NCI-H1930 (cell line): ENCODE measurements at places on chromosomes 5 and 9.

- no peak for DNase-seq
Measured at GRCh38 chr5:85334-85995, 6.5 kb upstream of the PLEKHG4B start.

GRCh38 chr5:89374144-89374784 lies 491.3 kb upstream of the MEF2C start:
- DNase-seq: peak; percentile 83

GRCh38 chr5:160363660-160364395 lies 6.6 kb downstream of the C1QTNF2 start:
- no peak for DNase-seq

GRCh38 chr9:9874270-9874669 lies 738.5 kb downstream of the PTPRD start:
- no peak for DNase-seq

DNA sequence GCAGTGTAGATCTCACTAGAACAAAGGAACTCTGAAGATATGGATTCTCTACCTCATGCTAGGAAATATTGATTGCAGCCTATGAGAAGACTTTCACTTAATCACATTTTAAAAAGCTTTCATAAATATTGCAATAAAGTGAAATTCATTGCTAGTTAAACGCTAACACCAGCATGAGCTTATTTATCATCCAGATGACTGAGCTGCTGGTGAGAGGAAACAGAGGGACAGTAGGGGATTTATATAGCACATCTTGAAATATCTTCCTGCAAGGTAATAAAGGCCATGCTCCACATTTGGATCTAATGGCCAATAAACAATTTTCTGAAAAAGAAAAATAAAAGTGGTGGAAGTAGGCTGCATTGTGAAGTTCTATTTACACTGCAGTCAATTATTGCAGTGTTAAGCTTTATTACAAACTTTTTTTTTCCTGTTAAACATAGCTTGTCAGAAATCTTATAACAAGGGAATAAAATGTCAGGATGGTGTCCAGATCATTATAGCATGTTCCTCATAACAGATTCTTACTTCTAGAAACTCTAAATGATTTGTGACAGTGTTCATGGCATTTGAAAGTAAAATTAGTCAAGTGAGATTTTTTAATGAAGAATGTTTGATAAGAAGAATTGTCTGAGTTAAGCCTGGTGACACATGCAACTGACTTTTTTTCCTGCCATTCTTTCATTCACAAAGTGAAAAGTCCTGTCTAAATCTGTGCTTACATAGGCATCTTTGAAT lies 342.6 kb downstream of the DMAC1 start:
- no peak for DNase-seq

GRCh38 chr5:178651046-178651810 lies 24.4 kb upstream of the CLK4 start:
- DNase-seq: no peak

DNA sequence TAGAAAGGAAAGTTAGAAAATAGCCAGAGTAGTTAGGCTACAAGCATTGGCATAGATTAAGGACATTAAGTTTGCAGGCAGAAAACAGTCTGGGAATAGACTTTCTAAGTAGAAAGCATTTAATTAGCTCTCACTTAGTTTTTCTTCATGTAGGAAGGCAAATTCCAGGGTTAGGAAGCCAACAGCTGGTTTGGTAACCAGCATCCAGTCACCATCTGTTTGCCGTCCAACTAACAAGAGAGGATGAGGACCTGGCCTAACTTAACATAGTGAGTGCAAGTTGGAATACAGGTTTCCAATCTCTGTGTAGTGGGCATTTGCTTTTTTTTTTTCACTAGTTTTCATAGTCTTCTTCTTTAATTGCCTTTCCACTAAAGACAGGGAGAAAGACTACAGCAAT lies 121.7 kb upstream of the NR3C1 start:
- no peak for DNase-seq

GRCh38 chr9:108663422-108663821 lies 192.4 kb downstream of the ACTL7B start:
- no peak for DNase-seq

- no peak for DNase-seq
Measured at GRCh38 chr5:133295520-133295919, 243.7 kb downstream of the HSPA4 start.

DNA sequence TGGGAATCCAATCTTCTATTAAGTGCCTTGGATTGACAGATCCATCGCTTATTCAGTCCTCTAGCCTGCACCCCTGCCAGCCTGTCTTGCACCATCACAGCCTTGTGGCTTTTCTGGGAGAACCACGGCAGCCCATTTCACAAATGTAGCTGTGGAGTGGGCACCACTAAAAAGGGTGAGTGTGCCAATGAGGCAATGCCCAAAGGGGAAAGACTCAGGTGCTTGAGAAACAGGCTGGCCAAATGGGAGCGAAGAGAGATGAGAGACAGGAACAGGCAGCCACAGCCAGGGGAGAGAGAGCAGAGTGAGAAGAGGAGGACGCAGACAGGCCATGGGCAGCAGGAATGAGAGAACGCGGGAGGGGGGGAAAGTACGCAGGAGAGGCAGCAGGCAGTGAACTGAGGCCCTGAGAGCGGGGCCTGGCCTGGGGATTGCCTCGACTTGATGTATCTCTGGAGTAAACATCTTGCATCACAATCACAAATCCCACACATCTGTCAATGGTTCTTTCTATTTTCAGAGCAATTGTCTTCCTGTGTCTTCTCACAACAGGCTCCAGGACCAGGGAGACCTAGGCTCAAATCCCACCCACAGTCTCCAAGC lies 173.1 kb downstream of the SYK start:
- DNase-seq: no peak

- no peak for DNase-seq
Measured at GRCh38 chr5:131266370-131267060, 2.7 kb downstream of the CDC42SE2 start.

DNA sequence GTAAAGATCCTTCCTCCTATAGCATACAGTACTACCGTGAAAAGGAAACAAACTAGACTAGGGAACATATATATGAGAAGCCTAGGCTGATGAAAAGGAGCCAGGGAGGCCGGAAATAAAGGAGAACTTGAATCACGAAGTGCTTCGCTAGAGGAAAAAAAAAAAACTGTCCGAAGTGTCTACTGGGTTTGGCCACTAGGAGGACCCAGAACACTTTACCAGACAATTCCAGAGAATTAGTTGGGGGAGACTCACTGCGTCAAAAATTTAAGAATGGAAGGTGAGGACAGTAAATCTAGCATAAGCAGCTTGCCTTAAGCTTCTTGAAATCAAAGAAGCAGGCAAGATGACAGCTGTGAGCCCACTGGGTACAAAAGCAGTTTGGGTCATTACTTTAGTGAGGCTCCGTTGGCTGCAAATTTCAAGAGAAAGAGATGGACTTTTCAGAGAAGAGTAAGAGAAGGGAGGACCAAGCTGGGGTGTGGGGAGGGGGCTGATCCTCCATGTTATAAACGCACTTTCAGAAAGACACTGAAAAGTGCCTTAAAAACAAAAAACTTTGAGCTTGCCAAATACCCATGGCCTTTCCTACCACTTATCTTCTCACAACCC lies 47.4 kb downstream of the P4HA2 start:
- DNase-seq: no peak

- no peak for DNase-seq
Measured at GRCh38 chr5:152181461-152181860, 223.6 kb downstream of the NMUR2 start.

- no peak for DNase-seq
Measured at GRCh38 chr5:3155046-3155445, 403.6 kb upstream of the IRX2 start.

GRCh38 chr9:93011114-93011513 lies 47.4 kb upstream of the SUSD3 start:
- no peak for DNase-seq
